Smooth muscle cell of trachea (primary cell): ENCODE measurements at places on chromosomes 13 and 19. TPM values are rescaled to one million over a fixed set of nuclear protein-coding genes. Genes with fewer than 3 reads are reported as not detected.

The PDE4C gene
- 0.87 and 6.0 TPM in 2 replicates for total RNA-seq

The VSIG10L gene
- 0.44 and 1.2 TPM in 2 replicates for total RNA-seq

The KLK10 gene
- total RNA-seq = not detected in 2 replicates

The CEACAM5 gene
- not detected in 2 replicates for total RNA-seq

The GARIN5A gene
- 0.15 and 0.33 TPM in 2 replicates for total RNA-seq

The ADM5 gene
- 0.44 and 0.83 TPM in 2 replicates for total RNA-seq

The PTBP1 gene
- 72.0 and 99.4 TPM in 2 replicates for total RNA-seq

The TPM4 gene
- total RNA-seq = 1,096 and 1,158 TPM in 2 replicates

The POLR2E gene
- 135 and 143 TPM in 2 replicates for total RNA-seq

The KLK5 gene
- total RNA-seq = not detected in 2 replicates

The GNG8 gene
- total RNA-seq = not detected in 2 replicates

The ZNF724 gene
- 1.8 and 6.7 TPM in 2 replicates for total RNA-seq

The LRG1 gene
- total RNA-seq = not detected in 2 replicates

The MEIOSIN gene
- not detected in 2 replicates for total RNA-seq

The SLITRK6 gene
- total RNA-seq = 0.83 and 1.5 TPM in 2 replicates

The SLITRK5 gene
- total RNA-seq = under 0.01 and 0.15 TPM in 2 replicates
